RCC 7860 (cell line): ENCODE measurements at places on chromosomes 13 and 19.

GRCh38 chr19:35879068-35879467 lies 10.7 kb downstream of the APLP1 start:
- no peak for DNase-seq

DNA sequence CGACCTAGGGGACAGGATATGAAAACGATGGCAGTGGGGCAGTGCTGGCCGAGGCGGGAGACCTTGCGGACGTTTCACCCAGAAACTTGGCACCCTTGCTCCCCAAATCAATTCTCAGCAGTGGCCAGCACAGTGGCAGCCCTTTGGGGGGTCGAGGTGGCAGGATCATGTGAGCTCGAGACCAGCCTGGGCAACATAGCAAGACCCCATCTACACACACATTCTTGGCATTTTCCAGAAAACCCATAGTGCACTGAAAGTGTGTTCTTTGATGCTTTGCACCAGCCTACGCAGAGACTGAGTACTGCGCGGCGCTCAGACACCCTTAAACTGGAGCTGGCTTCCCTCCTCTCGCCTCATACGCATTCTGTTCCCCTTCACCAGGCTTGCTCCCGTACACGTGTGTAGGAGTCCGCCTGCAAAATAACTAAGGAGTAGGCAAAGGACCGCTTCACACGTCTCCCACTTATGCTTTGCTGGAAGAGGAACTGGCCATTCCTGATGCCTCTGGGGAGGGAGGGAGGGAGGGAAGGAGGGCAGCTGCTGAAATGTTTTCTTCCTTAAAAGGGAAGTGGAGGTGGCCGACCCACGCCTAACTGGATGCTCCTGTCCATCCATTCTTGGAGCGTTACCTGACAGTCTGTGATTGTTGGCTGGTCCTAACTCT lies 23.5 kb upstream of the MIER2 start:
- DNase-seq, result no peak

- no peak for DNase-seq
Observed at GRCh38 chr19:38076337-38076736, 147.7 kb downstream of the DPF1 start.

- no peak for DNase-seq
Observed at GRCh38 chr13:29489650-29490560, 105.6 kb downstream of the SLC7A1 start.

DNA sequence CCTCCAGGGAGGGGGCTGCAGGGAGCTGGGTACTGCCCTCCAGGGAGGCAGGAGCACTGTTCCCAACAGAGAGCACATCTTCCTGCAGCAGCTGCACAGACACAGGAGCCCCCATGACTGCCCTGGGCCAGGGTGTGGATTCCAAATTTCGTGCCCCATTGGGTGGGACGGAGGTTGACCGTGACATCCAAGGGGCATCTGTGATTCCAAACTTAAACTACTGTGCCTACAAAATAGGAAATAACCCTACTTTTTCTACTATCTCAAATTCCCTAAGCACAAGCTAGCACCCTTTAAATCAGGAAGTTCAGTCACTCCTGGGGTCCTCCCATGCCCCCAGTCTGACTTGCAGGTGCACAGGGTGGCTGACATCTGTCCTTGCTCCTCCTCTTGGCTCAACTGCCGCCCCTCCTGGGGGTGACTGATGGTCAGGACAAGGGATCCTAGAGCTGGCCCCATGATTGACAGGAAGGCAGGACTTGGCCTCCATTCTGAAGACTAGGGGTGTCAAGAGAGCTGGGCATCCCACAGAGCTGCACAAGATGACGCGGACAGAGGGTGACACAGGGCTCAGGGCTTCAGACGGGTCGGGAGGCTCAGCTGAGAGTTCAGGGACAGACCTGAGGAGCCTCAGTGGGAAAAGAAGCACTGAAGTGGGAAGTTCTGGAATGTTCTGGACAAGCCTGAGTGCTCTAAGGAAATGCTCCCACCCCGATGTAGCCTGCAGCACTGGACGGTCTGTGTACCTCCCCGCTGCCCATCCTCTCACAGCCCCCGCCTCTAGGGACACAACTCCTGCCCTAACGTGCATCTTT lies 7.8 kb upstream of the CEACAM5 start:
- DNase-seq, result no peak

GRCh38 chr13:99371956-99372355 lies 64.8 kb upstream of the GPR183 start:
- DNase-seq, result no peak

DNA sequence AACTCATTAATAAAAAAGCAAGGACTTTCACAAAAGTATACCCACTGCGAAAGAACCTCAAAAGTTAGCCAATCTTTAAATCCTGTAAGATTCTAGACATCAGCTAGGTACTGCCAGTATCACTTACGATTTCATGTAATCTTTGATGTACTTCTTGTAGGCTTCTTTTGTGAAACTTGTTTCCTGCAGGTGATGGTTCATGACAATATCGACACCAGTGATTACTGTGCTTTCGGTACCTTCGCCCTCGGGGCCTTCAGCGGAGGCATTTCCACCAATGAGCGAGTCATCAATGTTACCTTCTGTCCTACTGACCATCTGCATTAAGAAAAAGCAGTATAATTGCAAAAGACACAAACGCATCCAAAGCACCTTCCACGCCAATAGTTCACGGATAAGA lies 1.1 kb downstream of the TPT1 start:
- DNase-seq, result no peak

DNA sequence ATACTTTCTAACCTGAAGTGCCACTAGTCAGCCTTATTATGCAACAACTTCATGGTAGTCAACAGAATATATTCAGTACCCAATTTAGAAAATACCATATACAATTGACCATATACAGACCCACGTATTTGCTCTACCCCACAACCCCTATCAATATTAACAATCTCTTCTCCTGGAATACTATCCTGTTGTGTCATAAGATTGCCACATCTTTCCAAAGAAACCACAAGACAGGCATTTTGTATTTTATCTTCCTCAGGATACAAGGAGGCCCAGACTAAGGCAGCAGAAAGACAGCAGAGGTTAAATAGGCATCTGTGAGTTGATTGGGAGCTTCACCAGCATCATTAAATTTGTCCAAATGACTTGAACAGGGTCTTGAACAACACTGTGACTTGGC lies 4.5 kb downstream of the SPART start:
- peak; percentile 15 for DNase-seq

- peak; percentile 57 for DNase-seq
Observed at GRCh38 chr19:53195265-53195903, 2.2 kb upstream of the ZNF665 start.

GRCh38 chr13:91302111-91302510 lies 45.4 kb upstream of the MIR17HG start:
- no peak for DNase-seq

- no peak for DNase-seq
Observed at GRCh38 chr13:76950101-76950500, 1.8 kb downstream of the ACOD1 start.

- DNase-seq, result no peak
Observed at GRCh38 chr13:27117158-27117557, 54.5 kb downstream of the USP12 start.

DNA sequence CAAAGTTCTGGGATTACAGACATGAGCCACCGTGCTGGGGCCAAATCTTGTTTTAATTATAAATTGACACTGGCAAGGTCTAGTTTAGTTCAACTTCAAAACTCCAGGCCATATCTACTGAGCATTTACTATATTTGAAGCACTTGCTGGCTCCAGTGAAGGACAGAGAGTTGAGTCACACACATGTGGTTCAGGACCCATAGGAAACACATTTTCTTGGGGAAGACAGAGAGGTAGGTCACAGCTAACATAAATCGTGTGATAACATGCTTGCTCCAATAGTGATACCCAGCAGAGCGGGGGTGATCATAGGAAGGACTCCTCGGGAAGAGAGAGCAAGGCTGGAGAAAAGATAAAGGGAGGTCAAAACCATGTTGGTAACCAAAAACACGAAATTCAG lies 170.6 kb upstream of the TSC22D1 start:
- DNase-seq, result no peak

DNA sequence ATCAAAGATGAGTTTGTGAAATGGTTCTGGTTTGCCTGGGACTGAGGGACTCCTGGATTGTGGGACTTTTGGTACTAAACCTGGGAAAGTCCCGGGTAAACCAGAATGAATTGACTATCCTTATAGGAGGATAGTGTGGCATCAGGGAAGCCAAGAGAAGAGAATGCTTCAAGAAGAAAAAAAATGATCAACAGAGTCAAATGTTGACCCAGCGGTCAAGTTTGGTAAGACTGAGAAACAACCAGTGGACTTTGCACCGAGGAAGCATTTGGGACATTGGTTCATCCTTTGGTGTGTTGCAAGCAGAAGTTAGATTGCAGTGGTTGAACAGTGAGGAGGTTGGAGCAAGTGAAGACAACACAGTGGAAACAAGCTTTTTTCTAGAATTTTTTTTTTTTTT lies 33.5 kb downstream of the CLEC17A start:
- DNase-seq, result no peak

DNA sequence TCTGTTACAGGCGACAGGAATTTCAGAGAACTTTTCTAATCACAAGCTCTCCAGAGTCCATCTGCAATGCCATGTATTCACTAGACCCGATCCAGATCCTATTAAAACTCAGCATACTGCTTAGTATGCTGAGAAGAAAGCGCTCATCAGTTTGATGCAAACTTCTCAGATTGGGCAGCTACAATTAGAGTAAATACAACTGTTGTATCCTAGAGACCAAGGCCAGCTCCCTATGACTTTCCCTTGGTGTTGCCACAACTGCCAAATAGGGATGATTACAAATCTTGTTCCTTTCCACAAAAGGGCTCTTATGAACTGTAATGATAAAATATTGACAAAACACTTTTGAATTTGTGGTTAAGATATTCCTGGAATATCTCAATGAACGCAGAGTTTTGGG lies 191.2 kb downstream of the SPRY2 start:
- DNase-seq, result no peak

DNA sequence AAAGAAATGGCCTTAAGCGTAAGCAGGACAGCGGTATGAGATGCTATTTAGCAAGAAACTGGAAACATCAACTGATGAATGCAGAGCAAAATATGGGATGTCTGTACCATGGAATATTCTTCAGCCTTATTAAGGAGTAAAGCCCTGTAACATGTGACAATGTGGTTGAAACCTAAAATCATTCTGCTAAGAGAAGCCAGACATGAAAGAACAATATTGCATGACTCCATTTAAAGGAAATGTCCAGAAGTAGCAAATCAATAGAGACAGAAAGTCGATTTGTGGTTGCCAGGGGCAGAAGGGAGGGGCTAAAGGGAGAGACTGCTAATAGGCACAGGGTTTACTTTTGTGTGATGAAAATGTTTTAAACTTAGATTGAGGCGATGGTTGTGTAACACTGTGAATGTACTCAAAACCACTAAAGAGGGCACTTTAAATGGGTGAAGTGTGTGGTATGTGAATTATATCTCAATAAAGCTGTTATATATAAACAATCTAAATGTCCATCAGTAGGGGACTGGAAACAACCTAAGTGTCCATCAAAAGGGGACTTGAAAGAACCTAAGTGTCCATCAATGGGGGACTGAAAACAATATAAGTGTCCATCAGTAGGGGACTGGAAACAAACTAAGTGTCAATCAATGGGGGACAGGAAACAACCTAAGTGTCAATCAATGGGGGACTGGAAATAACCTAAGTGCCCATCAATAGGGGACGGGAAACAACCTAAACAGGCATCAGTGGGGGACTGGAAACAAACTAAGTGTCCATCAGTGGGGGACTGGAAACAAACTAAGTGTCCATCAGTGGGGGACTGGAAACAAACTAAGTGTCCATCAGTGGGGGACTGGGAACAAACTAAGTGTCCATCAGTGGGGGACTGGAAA lies 45.4 kb downstream of the CCL25 start:
- no peak for DNase-seq

- no peak for DNase-seq
Observed at GRCh38 chr13:91632086-91632485, 233.7 kb downstream of the GPC5 start.

GRCh38 chr19:13398780-13399726 lies 107.2 kb downstream of the CACNA1A start:
- peak; percentile 92 for DNase-seq

GRCh38 chr19:34104557-34104956 lies 67.7 kb upstream of the LSM14A start:
- no peak for DNase-seq

GRCh38 chr13:38264363-38265131 lies 85.1 kb upstream of the UFM1 start:
- no peak for DNase-seq

GRCh38 chr13:113853518-113854237 lies 10.2 kb downstream of the GAS6 start:
- no peak for DNase-seq

- DNase-seq, result no peak
Observed at GRCh38 chr13:114130131-114130836, 2.1 kb downstream of the RASA3 start.

DNA sequence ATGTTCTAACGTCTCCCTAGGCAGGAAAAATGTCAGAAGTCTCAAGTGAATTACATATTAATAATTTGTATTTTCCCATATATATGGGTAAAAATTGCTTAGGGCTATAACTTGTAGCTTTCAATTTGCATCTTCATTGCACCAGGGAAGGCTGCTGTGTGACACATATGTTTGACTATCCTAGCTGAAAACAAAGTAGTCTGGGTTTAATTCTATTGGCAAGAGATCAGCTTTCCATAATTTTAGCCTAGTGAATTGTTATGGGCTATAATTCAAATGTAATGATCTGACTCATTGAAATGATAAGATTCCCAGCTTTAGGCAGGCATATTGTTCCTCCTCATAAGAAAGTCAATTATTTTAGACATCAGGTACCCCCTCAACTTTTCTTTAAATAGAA lies 553.1 kb downstream of the DCT start:
- no peak for DNase-seq

DNA sequence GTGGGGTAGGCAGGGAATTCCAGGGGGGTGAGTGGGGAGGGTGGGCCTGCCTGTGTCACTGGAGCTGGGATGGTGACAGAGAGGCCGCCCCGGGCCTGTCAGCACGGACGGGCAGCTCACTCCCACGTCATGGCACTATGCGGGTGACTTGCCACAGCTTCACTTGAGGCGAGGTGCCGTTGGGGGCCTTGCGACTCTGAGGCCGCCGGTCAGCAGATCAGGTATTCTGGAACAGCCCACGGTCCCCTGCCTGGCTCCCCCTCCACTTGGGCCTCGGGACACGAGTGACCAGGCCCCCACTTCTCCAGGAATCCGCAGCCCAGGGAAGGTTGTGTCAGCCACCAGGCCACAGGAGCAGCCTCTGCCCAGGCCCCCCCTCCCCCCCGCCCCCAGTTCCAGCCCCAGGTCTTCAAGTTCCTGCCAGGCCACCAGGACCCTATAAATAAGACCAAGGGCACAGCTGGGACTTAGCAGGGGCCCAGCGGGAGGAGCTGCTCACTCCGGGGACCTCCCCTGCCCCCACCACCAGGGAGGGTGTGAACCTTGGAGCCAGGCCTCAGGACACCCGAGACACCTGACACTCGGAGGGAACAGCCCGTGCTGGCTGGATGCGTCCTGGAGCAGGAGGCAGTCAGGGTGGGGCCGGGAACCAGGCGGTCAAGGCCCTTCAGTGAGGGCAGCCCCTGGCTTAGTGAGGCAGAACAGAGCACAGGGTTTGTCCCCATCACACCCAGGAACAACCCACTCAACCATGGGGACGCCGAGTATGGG lies 2.7 kb upstream of the MIDN start:
- DNase-seq, result no peak
